ENCODE measurements at places on chromosomes 3 and 15.
A peak's percentile ranks its signal among the peaks of the same experiment; 100 is the strongest.

- DNase-seq: no peak
These were observed 66.7 kb downstream of the FILIP1L start for GRCh38 chr3:100047455-100048141.

DNA sequence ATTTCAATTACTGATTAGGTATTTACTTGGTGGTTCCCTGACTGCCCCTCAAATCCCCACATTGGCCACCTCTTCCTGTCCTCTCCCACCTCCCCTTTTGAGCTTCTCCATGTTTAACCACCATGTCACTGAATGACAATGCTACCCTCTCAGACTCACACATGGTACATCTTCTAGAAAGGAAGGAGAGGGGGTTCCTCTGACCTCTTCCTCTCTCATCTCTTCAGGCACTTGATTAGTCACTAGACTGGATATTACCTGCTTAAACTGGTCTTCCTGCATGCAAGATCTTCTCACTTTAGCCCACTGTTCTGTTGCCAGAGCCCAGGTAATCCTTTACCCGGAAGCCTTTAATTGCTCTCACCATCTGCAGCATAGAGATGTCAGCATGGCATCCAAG is 64.9 kb downstream of the DIPK2A start:
- DNase-seq: no peak

- DNase-seq: no peak
These were observed 183.6 kb upstream of the PROK2 start for GRCh38 chr3:71968544-71968943.

DNA sequence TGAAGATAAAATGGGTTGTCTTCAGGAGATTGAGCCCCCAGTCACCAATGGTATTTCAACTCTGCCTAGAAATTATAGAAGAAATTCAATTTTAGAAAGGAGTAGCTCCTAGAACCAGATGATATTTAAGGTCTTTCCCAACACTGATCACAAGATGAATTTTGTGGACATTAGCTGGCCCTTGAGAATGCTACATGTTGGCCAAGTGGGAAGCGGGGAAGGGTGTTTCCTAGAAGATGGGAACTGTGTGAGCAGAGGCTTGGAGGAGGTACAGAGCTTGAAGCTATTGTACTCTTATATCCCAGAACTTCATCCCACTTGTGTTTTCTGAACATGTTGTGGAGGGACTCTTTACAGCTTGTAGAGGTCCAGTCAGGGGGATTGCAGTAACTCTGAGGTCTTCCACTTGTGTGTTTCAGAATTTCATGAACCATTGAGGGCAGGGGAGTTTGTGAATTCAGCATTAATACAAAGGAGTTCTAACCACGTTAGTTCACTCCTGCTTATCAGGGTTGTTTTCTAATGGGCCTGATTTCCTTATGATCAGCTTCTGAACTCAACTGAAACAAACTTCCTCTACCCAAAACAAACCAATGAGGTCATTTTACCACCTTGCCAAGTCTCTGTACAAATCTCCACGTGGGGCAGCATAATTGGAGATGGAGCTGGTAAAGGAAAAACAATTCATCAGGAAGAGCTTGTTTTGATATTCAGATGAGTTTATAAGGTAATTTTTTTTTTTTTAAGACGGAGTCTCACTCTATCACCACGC is 152.6 kb upstream of the TPM1 start:
- DNase-seq: no peak

GRCh38 chr3:150737874-150738679 is 24.9 kb downstream of the SIAH2 start:
- DNase-seq: no peak

DNA sequence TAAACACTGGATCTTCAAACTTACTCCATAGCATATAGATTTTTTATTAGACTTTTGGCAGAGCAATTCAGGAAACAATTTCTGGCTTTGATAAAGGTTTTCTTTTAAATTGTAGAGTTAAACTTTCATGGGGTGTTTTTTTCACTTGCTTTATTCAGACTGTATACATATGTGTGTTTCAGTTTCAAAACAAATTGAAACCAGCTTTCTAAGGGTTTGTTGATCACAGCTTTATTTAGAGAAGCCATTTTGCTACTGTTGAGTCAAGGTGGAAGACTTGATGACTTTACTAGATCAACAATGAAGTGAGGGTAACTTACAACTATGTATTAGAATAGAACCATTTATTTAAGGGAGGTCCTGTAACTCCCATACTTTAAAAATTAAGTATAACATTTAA is 6.2 kb downstream of the UBE2E1 start:
- DNase-seq: no peak

- peak; percentile 16 for DNase-seq
These were observed 401.9 kb upstream of the IL12A start for GRCh38 chr3:159586571-159587202.

- DNase-seq: no peak
These were observed 496.2 kb downstream of the FHIT start for GRCh38 chr3:60755094-60755493.

- DNase-seq: no peak
These were observed 79.6 kb downstream of the TP63 start for GRCh38 chr3:189710620-189711402.

Measured in NCI-H1417 treated with DMSO at 0.1 percent for 48 hours (cell line).